ENCODE measurements at places on chromosomes 3 and 15. TPM values are rescaled to one million over a fixed set of nuclear protein-coding genes. Genes with fewer than 3 reads are reported as not detected.

Gene RETNLB
- total RNA-seq, result not detected

Gene CYP8B1
- total RNA-seq, result not detected

Gene POLQ
- total RNA-seq, result 6.3 TPM

Gene UQCRC1
- 181 TPM for total RNA-seq

All from A549 treated with CORT108297 at 1 μM for 4 hours (cell line).